ENCODE measurements at places on chromosomes 6 and 20.

DNA sequence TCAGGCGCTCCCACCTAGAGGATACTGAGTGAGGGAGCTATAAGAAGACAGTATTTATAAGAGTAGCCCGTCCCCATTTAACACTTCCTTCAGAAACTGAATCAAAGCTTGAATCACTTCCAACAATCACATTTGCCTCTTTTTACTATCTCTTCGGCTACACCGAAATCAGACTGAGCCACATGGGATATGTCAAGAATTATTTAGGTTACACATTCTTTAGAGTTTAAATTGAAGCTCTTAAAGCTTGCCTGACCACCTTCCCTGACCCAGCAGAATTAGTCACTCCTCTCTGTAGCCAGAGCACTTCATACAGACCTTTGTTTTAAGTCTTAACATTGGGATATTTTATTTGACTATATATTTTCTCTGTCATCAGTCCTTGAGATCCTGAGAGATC is 163.7 kb downstream of the MAFB start:
- DNase-seq, result no peak

GRCh38 chr6:116528780-116529179 is 16.7 kb downstream of the TRAPPC3L start:
- DNase-seq, result no peak

DNA sequence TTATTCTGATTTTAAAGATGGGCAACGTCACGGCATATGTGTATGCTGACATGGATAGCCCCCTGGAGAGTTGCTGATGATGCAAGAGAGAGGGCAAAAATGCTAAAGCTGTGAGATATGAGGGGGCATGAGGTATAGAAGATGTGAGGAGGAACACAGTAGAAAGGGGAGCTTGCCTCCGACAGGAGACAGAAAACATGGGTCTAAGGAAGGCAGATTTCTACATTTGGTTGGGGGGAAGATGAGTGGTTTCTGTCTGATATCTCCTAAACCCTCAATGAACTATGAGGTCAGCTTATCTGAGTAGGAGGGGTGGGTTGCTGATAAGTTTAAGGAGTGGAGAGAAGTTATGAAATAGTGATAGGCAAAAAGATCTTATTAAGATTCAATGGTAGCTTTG is 6.0 kb downstream of the RNF24 start:
- no peak for DNase-seq

DNA sequence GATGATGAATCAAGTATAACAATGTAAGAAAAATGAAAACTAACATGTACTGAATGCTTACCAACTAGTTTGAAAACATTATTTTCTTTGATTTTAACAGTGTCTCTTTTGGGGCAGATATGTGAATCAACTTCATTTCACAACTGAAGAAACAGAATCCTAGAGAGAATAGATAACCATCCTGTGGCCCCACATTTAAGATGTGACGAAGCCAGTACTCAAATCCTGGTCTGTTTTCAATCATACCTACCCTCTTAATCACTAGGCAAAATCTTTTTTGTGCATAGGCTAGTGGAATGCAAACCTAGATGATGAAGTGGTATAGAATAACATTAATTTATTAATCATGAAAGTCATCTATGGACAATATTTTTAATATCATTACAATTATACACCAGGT is 371.6 kb upstream of the EPHA7 start:
- no peak for DNase-seq

DNA sequence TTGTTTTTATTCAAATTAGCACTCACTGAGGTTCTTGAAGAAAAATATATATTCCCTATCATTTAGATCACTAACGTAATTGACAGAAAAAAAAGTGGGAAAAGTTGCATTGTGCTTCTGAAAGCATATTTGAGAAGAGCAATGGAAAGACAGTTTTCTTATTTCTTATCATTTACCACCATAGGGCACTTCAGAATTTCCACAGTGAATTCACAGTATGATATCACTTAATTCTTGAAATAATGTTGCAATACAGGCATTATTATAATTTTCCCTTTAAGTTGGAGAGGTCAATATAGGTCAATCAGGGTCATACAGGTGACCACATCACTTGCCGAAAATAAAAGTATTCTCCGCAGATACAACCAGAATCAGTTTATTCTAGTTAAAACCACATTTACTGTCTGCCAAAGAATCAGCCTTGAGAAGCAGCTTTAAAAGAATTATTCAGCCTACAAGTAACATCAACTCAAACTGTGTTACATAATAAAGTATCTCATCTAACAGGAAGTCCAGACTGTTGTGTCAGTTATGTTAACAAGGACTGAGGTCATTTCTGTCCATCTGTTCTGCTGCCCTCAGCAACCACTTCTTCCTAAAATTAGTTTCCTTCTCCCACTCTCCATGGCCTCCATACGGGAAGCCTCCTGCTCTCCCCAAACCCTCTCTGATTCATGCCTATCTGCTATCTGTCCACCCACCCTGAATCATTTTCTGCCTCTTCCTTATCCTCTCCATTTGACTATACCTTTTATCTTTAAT is 121.2 kb downstream of the SIM1 start:
- DNase-seq, result no peak

DNA sequence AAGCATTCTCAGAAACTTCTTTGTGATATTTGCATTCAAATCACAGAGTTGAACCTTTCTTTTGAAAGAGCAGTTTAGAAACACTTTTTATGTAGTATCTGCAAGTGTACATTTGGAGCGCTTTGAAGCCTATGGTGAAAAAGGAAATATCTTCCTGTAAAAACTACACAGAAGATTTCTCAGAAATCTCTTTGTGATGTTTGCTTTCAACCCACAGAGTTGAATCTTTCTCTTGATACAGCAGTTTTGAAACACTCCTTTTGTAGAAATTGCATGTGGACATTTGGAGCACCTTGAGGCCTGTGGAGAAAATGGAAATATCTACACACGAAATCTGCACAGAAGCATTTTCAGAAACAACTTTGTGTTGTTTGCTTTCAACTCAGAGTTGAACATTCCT is 612.3 kb upstream of the ZNF337 start:
- no peak for DNase-seq

- DNase-seq, result no peak
Measured at GRCh38 chr6:20647585-20647984, 113.3 kb downstream of the CDKAL1 start.

DNA sequence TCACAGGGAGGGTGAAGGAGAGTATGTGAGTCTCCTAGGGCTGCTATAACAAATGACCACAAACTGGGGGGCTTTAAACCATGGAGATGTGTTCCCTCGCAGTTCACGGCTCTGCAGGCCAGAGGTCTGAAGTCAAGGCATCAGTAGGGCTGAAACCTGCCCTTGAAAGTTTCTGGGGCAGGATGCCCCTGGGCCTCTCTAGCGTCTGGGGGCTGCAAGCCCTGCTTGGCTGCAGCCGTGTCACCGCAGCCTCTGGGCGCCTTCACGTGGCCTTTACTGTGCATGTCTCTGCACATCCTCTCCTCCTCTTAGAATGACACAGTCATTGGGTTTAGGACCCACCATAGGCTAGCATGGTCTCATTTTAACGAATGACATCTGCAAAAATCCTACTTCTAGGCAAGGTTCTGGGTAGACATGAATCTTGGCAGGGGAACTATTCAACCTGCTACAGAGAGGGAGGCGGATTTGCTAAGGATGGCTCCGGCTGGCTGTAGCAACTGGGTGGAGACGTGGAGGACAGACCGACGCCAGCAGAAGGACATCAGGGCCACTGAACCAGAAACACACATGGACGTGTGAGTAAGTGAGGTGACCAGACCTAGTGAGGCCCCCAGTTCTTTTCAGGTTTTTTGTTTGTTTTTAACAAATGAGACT is 58.6 kb downstream of the PHACTR3 start:
- no peak for DNase-seq

DNA sequence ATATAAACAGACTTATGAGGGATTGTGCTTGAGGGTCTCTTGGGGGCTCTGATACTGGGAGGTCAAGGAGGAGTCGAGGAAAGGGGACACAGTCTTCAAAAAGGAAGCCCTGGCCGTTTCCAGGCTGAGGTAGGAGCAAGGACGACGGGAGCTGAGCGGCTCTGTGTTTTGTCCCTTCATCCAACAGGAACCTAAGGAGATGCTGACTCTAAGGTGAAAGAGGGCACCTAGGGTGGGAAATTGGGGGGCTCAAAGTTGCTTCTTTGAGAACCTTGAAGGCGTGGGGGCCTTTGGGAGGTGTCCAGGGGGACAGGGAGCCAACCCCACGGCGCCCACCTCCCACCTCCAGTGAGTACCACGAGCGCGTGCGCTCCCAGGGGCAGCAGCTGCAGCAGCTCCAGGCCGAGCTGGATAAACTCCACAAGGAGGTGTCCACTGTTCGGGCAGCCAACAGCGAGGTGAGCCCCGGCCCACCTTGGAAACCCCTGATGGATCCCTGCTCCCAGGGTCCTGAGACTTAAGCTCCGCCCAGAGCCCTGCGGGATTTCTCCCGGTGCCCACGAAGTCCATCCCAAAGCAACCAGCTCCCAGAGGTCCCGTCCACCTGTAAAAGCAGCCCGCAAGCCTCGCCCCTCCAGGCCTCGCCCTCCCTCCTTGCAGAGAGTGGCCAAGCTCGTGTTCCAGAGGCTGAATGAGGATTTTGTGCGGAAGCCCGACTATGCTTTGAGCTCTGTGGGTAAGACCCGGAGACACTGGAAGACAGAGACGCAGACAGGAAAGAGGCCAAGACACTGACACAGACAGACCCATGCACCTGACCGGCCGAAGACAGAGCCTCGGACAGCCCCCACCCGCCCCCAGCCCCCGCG is 2.9 kb downstream of the SPAG4 start:
- peak; percentile 32 for DNase-seq

- peak; percentile 41 for DNase-seq
Measured at GRCh38 chr20:31496761-31497295, 17.4 kb upstream of the HM13 start.

GRCh38 chr6:111813237-111813636 is 60.0 kb downstream of the FYN start:
- no peak for DNase-seq

DNA sequence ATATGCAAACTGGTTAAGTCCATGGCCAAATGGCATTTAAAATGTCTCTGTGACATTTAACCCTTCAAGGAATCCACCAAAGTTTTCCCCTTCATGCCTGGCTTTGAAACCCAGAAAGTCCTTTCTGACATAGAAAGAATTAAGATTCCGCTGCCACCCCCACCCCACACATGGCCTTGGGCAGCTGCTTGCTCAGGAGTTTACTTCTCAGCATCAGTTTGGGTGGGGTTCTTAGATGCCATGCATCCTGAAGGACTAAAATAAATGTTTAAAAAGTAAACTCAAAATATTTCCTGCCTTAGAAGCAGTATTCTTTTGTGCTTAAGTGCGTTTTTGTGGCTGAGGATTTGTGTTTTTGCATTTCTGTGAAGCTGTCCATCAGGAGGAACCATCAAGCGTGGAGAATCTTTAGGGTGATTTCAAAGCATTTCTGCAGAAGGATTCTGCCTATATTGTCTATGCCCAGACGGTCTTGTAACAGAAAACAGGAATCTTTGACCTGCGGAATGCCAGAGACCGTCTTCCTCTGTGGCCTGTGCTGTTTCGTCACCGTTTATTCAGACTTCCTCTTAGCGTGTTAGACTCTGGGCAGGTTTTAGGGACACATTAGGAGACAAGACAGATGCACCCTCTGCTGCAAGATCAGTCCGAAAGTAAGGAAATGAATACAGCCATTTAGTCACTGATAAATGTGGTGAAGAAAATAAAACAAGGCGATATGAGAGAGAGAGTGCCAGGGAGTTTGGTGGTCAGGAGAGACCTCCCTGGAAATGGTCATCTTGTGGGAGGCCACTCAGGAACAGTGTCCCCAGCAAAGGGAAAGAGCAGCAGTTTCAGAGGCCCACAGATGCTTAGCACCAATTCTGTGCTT is 6.2 kb downstream of the DUSP22 start:
- no peak for DNase-seq

DNA sequence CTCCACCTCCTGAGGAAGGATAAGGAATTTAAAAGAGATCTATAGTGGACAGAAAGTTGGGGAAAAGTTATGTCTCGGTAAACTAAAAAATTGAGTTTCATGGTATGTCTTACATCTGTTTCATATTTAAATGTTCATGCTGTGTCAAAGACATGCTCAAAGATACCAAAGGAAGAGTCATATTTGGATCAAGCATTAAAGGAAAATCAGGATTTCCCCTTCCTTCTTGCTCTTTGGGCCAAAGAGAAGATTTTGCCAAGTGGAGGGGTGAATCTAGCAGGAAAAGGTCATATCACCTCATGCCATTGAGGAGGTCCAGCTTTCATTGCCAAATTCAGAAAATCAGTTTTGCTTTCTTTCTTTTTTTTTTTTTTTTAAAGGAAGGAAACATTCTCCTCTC is 192.4 kb downstream of the OGFRL1 start:
- DNase-seq, result no peak

DNA sequence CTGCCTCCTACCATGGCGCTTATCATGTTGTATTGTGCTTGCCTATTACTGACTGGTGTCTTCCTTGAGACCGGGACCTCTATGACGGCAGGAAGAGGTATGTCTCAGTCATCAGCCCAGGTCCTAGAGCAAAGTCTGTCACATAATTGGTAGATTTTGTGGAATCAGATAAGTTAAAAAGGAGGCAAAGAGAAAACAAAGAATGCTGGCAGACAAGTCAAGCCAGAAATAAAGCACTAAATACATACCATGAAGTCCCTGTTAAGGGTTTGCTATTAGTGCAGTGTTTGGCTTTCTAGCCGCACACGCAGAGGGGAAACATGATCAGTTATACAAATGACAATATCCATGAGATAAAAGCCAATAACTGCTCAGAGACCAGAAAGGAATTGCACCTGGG is 6.0 kb downstream of the TOMM34 start:
- DNase-seq, result no peak

DNA sequence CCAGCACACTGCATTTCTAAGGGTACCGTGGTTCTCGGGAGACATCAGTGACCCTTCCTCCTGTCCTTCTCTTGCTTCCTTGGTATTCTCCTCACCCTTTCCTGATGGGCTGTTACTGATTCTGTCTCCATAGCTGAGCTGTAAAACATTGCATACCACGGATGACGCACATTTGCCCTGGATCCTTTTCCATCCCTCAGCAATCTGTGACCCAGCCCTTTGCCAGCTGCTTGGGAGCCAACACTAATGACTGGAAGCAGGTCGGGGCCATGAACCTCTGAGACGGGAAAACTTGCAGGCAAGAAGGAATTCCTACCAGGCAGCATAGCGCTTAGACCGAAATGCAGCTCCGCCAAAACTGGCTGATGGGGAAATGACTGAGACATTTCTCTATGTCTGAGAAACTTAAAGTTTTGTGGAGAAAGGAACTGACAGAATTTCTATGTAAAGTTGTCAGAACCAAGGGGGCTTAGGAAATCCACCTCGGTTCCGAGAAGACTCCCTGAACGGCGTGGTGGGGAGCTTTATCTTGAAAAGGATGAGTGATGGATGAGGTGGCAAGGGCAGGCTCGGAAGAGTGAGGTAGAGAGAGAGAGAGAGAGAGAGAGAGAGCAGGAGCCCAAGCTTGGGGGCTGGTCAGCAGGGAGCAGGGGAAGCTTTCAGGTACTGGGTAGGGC is 19.2 kb downstream of the TUBB2B start:
- DNase-seq, result no peak

DNA sequence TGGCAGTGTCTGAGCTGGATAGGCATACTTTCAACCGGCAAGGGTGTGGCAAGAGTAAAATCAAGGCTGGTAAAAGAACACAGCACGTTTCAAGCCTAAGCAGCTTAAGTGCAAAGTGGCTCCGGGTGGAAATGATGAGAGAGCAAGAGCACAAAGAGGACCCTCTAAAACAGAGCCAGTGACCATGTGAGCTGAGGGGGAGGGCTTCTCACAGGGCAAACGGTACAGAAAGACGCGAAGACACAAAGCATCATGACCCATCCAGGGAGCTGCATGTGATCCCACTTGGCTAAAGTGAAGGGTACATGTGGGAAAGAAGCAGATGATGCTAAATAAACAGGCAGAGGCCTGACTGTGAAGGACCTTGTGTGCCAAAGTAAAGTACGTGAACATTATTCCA is 25.7 kb downstream of the FKBP5 start:
- DNase-seq, result no peak

GRCh38 chr6:32096087-32096393 is 13.1 kb downstream of the TNXB start:
- DNase-seq, result no peak

All from NCI-H1105 treated with DMSO at 0.1 percent for 48 hours (cell line).